ENCODE measurements at places on chromosomes 7 and 10. TPM values are rescaled to one million over a fixed set of nuclear protein-coding genes. Genes with fewer than 3 reads are reported as not detected.

The HSPB1 gene
- total RNA-seq, result 1,267 TPM

DNA sequence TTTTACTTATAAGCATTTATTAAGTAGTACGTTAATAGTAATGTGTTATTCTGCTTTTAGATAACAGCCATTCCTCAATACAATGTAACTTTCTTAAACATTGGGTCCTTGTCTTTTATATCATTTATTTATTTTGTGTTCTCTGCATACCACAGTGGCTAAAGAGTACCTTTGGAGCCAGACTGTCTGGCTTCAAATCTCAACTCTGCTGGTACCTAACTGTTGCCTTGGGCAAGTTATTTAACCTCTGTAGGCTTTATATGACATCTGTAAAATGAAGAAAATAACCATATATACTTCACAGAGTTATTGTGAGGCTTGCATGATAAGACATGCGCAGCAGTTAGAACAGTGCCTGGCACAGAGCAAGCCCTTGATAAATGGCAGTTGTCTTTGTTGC is 397.6 kb downstream of the MDFIC start:
- no peaks in the 10 kb centered on the region for H3K27me3 ChIP-seq
- H3K4me3 ChIP-seq, result no peak overlapping the region
- no peak overlapping the region for H3K27ac ChIP-seq
- H3K4me1 ChIP-seq, result peaks cover 2% of the 10 kb centered on the region
- no peak for DNase-seq
- no peaks in the 10 kb centered on the region for H3K36me3 ChIP-seq

The FKBP14 gene
- total RNA-seq, result 15.3 TPM

DNA sequence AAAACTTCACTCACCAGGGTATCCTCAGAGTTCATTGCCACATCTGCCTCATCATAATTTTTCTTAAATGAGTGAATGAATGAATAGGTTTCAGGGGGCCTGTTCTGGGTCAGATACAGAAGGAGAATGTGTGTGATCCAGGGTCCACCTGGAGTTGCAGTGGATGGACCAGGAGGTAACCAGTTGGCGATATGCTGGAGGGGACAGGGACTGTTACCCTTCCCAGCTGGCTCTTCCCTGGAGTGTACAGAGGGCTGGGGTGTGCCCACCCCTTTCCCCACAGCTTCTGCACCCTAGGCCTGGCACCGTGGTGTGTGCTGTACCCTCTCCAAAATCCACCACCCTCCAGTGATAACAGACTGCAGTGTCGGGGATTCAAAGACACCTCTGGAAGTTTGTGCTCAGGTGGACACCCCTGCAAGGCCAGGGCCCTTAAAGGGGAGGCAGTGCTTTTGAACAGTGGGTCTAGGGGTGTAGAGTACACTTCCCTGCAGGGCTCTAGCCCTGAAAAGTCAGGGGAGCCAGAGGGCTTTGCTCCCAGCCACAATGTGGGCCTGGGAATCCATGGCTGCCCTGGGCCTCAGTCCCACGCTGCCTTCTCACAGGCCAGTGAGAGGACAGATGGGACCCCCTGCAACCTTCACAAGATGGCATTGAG is 134.4 kb upstream of the UNC5B start:
- DNase-seq, result no peak
- H3K27ac ChIP-seq, result no peak overlapping the region
- no peak overlapping the region for H3K4me3 ChIP-seq
- no peaks in the 10 kb centered on the region for H3K27me3 ChIP-seq
- no peaks in the 10 kb centered on the region for H3K36me3 ChIP-seq

DNA sequence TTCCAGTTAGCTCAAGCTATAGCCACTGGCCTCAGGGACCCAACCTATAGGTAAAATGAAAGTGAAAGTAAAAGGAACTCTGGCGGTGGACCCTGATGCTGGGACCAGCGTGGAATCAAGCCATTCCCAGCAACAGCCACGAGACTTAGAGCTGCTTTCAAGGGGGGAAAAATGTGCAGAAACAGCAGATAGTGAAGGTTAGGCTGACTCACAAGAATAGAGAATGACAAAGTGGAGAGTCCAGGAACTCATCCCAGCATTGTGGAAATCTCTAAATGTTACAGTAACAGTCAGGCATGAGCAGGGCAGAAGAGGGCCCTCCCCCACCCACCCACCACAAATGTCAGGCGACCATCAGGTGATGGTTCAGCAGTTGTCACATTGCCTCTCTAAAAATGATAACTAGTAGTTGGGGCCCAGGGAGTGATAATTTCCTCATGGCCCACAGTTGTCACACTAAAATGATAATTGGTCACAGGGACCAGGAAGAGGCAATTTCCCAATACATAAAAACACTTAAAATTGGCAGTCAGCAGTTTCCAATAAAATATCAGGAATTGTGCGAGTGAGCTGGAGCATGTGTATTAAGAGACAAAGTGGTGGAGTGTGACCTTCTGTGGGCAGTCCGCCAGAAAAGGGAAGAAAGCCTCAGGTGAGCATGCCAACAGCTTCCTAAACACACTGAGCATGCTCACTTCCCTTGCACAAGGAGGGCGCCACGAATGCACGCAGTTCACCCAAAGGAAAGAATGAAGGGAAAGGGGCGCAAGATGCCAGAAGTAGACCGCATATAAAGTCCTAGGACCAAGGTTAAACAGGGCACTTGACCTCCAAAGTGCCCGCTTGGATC is 129.8 kb upstream of the PPP1R3A start:
- H3K4me1 ChIP-seq, result no peaks in the 10 kb centered on the region
- H3K27ac ChIP-seq, result no peak overlapping the region
- DNase-seq, result peak; percentile 34
- H3K27me3 ChIP-seq, result no peaks in the 10 kb centered on the region

DNA sequence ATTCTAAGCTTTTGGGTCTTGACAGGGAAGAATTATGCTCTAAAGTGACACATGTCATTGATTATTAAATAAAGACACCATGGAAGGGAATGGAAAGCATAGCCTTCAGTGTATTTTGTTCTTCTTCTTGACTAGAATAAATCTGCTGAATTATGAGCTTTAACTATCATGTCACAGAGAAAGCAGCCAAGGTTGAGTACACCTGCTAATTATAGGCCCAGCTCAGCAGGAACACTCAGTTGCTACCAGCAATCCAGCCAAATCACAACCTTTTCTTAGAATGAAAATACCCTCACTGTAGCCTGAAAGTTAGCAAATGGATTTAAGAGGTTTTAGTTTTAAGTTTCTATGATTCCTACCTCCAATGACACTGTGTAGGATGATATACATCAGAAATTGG is 225.3 kb upstream of the RHOBTB1 start:
- no peaks in the 10 kb centered on the region for H3K36me3 ChIP-seq
- DNase-seq, result no peak
- H3K27ac ChIP-seq, result no peak overlapping the region
- H3K4me1 ChIP-seq, result no peaks in the 10 kb centered on the region

DNA sequence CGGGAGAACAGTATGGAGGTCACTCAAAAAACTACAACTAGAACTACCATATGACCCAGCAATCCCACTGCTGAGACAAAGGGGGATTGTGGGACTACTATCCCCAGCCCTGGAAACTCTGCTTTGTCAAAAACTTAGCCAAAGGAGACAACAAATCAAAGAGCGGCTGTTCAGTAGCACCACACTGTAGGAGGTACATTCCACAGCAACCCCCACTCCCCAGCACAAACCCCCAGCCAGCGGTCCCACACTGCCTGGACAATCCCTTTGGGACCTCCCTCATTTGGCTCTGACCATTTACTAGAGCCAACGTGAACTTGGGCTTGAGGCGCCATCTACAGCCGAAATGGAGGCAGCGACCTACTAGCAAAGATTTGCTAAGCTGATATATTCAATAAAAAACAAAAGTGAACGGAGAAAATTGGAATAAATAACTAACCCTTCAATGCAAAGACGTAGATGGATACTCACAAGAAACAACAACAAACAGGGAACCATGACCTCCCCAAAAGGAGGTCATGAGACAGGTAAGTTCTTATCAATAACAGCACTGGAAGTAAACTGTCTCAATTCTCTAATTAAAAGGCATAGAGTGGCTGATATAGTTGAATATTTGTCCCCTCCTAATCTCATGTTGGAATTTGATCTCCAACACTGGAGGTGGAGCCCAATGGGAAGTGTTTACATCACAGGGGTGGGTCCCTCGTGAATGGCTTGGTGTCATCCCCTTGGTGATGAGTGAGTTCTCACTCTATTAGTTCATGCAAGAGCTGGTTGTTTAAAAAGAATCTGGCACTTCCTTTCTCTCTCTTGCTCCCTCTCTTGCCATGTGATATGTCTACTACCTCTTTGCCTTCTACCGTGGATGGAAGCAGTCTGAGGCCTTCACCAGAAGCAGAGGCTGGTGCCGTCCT is 119.0 kb upstream of the KCNMA1 start:
- H3K27ac ChIP-seq, result peak overlapping the region; percentile 30
- H3K4me1 ChIP-seq, result peaks cover 11% of the 10 kb centered on the region
- peak; percentile 85 for DNase-seq

The HTRA1 gene
- 154 TPM for total RNA-seq

GRCh38 chr7:126305671-126306070 is 947.1 kb downstream of the GRM8 start:
- no peaks in the 10 kb centered on the region for H3K4me1 ChIP-seq
- H3K27me3 ChIP-seq, result no peaks in the 10 kb centered on the region
- DNase-seq, result no peak
- no peaks in the 10 kb centered on the region for H3K36me3 ChIP-seq
- no peak overlapping the region for H3K27ac ChIP-seq
- H3K4me3 ChIP-seq, result no peak overlapping the region

The FAM24A gene
- total RNA-seq, result not detected

The CCDC146 gene
- 13.6 TPM for total RNA-seq

The CPXM2 gene
- total RNA-seq, result 1.2 TPM

Measured in cardiac muscle cell (in vitro differentiated cells and primary cell).